Endodermal cell (in vitro differentiated cells): ENCODE measurements at places on chromosomes 5 and 9. TPM values are rescaled to one million over a fixed set of nuclear protein-coding genes. Genes with fewer than 3 reads are reported as not detected.

CKS2 gene
- total RNA-seq: 121 to 221 TPM (median 209 TPM) in 3 replicates

ELAVL2 gene
- 2.8 to 6.2 TPM (median 6.1 TPM) in 3 replicates for total RNA-seq

PCSK1 gene
- not detected in 2 replicates for total RNA-seq

- DNase-seq: peak; percentile 60
Measured at GRCh38 chr9:6870650-6871477, 113.1 kb downstream of the KDM4C start.

DNA sequence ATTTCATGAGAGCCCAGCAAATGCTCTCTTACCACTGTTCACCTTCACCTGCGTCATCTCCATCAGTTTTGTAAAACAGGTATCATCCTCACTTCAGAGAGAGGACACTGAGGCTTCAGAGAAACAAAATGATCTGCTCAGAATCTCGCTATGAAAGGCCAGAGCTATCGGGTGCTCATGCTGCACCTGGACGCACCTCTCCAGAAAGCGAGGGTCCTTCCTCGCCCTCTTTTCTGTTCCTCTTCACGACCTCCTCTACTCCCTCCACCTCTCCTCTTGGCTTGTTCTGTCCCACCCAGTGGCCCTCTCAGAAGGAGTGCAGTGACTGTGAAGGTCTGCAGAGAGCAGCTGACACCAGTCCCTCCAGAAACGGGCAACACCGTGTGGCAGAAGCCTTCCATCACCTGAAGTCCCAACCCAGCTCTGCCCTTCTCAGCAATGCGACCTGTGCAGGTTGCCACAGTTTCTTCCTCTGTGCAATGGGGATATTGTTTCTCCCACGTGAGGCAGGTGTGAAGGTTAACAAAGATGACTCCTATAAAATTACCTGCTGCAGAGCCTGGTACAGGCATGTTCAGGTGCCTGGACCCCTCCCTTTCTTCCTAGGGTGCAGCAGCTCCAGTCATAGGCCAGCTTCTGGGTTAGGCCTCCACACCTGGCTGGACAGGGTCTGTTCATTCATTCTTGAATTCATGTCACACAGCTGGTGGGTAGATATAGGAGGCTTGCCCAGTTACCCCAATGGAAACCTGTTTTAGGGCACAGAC lies 45.3 kb upstream of the ANGPTL2 start:
- no peak for DNase-seq

GRCh38 chr9:75910731-75911130 lies 20.3 kb downstream of the PCSK5 start:
- no peak for DNase-seq

DNA sequence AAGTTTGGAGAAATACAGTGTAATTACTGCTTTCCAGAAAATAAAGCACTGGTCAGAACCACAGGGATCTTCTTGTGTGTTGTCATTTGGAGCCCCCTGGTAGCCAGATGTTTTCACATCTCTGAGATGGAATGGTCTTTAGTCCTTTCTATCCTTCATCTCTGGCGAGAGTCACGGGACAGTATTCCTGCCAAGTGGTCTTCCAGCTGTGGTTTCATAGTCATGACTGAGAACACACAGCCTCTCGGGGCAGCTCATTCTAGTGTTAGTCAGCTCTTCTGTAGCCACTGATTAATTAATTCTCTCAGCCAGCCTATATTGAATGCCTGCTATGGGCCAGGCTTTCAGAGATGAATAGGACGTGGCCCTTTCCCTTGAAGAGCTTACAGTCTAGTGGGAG lies 34.1 kb downstream of the HMGXB3 start:
- no peak for DNase-seq

GRCh38 chr9:120091206-120091605 lies 488.8 kb downstream of the CDK5RAP2 start:
- no peak for DNase-seq

- DNase-seq: peak; percentile 68
Measured at GRCh38 chr5:133530270-133530669, 82.1 kb downstream of the FSTL4 start.
